Right renal cortex interstitium (tissue), 3 donors: ENCODE measurements at places on chromosomes 5 and 9.

DNA sequence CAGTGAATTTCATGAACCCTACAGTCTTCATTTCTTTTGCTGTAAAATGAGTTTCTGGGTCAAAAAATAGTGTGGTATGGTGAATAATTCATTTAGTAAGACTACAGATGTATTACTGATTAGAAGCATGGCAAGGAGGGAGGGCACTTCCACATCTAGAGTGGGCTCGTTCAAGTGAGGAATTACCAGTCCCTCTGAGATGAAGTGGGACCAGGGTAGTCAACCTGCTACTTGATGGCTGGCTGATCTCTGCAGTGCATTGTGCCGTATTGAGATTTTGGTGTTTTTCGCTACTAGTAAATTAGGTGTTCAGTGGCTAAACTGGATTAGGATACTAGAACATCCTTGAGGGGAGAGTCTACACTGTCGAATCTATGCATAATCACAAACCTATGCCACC, 10.8 kb downstream of the CDC37L1 start:
- DNase-seq, result no peak

DNA sequence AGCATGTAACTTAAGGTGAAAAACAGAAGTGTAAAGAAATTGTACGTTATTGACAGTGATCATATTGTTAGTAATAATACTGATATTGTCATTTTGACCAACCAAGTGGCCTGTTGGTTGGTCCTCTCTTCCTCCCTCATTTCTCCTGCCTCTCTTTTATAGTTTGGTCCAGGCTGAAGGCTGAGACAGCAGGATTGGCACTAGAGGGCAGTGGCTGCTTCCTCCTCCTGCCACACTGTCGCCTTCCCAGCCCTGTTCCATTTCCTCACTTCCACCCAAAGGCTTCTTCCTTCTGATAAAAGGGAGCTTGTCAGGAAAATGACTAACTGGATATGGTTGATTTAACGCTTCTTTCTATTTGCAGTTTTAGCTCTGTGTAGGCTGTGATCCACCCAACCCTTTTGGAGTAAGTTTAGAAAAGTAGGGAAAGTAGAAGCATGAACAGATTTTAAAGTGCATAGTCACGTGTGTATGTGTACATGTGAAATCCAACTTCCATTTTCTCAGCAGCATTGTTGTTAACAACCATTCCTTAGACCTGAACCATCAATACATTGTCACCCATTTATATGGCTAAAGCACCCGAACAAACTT, 35.6 kb downstream of the PTCD2 start:
- no peak for DNase-seq

DNA sequence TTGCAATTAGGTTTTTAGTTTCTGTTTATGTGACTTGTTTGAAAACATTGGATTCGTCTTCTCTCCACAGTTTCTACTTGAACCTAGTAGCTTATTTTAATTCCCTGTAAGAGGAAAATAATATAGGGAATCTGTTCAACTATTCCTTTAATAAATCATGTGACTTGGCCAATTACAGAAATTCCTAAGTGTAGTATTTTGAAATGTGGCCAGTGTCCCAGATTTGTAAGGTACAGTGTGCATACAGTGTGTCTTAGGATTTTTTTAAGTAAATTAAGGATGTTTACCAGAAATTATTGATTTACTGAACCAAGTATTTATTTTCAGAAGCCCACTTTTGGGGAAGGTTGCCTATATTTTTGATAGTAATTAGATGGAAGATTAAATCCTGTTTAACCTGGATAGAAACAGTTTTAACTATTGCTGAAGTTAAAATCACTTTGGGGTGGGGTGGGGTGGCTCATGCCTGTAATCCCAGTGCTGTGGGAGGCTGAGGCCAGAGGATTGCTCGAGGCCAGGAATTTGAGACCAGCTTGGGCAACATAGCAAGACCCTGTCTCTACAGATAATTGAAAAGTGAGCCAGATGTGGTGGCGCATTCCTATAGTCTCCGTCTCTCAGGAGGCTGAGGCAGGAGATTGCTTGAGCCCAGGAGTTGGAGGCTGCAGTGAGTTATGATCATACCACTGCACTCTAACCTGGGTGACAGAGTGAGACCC, 36.9 kb downstream of the G3BP1 start:
- DNase-seq, result no peak

GRCh38 chr9:19493174-19493811, 84.5 kb downstream of the ACER2 start:
- DNase-seq, result peak; percentile 54

- DNase-seq, result no peak
These were observed 1.4 kb upstream of the ADAMTSL2 start for GRCh38 chr9:133532937-133533668.

- no peak for DNase-seq
These were observed 523.0 kb upstream of the PTPRD start for GRCh38 chr9:11135851-11136250.

- no peak for DNase-seq
These were observed 181.1 kb upstream of the ISL1 start for GRCh38 chr5:51202161-51202560.

DNA sequence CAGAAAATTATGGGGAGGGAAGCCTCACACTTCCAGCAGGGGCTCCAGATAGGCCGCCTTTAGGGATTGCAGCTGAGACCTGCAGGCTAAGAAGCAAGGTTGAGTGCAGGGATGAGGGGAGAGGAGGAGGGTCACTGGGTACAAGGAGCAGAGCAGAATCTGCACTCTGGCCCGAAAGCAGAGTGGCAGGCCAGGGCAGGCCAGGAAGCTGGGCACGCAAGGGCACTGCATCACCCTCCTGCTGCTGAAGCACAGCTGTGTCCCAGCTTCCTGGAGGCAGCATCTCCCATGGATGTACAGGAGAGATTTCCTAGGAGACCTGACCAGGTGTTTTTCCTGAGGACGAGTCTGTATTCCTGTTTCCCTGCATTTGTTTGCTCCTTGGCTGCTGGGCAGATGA, 92.1 kb downstream of the SYK start:
- DNase-seq, result no peak

GRCh38 chr9:4066120-4066519, 233.7 kb downstream of the GLIS3 start:
- no peak for DNase-seq

DNA sequence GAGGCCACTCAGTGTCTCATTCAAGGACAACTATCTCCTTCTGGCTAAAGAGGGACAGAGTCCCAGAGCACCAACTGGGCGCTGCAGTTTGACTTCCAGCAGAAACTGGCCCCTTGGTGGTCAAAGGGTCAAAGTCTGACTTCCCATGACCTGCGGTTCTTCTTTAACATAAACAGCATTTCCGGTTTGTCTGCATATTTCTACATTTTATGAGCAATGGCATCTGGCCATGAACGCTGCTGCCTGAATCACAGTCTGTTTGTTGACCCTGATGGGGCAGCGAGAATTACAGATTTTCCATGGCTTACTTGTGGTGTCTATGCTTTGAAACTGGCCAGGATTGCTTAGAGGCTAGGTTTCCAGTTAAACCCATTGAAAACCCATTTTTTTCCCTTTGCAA, 1.3 kb downstream of the TNFSF15 start:
- no peak for DNase-seq

DNA sequence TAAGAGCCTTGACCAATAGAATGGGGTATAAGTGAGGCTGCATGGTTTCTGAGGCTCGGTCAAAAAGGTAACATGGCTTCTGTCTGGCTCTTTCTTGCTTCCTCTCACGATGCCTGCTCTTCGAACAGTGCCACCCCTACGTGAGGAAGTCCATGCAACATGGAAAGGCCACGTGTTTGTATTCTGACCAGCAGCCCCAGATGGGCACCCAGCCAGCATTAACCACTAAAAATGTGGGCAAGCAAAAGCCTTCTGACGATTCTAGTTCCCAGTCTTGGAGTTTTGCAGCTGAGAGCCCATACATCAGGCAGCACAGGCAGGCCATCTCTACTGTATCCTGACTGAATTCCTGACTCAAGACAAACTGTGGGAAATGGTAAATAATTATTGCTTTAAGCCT, 24.2 kb upstream of the NREP start:
- no peak for DNase-seq

- no peak for DNase-seq
These were observed 21.7 kb downstream of the LPAR1 start for GRCh38 chr9:111016426-111017045.
